ENCODE measurements at places on chromosomes 1 and 21.

- DNase-seq: no peak
Measured at GRCh38 chr1:184892116-184892515, 82.2 kb downstream of the NIBAN1 start.

GRCh38 chr1:76274302-76274701 lies 199.8 kb downstream of the ST6GALNAC3 start:
- DNase-seq: no peak

DNA sequence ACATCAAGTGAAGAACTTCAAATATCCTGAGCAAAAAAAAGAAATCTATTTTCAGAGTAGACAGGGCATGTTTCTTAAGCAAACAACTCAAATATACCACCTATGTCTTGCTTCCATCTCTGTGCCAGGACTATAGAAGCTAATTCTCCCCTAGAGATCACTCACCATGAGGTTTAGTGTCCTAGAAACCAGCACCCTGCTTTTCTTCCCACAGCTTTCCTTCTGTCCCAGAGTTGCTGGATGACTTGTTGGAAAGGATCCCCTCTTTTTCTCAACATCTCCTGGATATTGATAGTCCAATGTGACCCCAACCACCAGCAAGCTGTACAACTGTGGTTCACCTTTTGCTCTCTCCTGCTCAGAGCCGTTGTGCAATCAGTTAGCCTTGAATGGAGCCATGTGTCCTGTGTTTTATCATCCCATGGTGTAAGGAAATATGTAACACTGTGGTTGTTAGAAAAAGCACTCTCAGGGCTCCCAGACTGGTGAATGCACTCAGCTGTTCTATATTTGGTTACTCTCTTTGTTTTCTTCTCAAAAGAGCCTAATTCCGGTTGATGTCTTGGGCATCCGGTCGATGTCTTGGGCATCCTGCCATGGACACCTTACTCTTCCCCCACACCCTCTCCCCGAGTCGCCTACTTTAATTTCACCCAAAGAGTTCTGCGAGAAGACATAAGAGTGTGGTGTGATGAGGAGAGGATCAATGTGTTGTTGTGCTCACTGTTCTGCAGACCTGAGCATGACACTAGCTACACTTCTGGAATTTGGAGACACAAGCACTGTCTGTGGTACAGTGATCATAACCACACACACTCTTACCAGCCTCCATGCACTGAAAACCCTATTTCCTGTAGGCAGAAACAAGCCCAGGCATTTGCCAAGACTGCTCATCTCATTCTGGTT lies 1.7 kb downstream of the TNFSF4 start:
- peak; percentile 10 for DNase-seq

- no peak for DNase-seq
Measured at GRCh38 chr1:10947691-10948462, 64.6 kb upstream of the TARDBP start.
